HFFc6 (cell line): ENCODE measurements at places on chromosomes 2 and 18.

DNA sequence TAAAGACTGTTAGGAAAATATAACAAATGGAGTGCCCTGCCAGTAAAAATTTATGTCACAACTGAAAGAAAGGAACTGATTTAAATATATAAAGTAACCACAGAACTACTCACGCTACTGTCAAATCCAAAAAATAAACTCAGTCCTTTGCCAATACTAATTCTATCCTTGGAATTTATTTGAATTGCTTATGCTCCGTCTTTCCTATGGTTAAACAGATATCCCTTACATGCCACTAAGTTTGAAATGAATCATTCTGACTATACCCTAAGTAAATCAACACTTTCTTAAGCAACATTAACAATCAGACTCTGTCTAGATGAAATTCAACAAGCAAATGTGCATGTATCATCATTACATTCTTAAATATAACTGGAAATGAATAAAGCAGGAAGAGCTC is 9.8 kb downstream of the HNRNPLL start:
- H3K27me3 ChIP-seq: no peaks in the 10 kb centered on the region
- peak overlapping the region; percentile 6 for H3K27ac ChIP-seq
- peak overlapping the region; percentile 1; the same call in 1 of the 2 replicates for H3K4me3 ChIP-seq
- peaks cover 67% of the 10 kb centered on the region for H3K4me1 ChIP-seq
- no peak for DNase-seq

- H3K27ac ChIP-seq: no peak overlapping the region
- no peak for DNase-seq
- no peaks in the 10 kb centered on the region for H3K36me3 ChIP-seq
- H3K4me3 ChIP-seq: no peak overlapping the region
- H3K27me3 ChIP-seq: no peaks in the 10 kb centered on the region
- H3K4me1 ChIP-seq: peaks cover 9% of the 10 kb centered on the region
Measured at GRCh38 chr2:215572341-215572848, 136.5 kb upstream of the FN1 start.

DNA sequence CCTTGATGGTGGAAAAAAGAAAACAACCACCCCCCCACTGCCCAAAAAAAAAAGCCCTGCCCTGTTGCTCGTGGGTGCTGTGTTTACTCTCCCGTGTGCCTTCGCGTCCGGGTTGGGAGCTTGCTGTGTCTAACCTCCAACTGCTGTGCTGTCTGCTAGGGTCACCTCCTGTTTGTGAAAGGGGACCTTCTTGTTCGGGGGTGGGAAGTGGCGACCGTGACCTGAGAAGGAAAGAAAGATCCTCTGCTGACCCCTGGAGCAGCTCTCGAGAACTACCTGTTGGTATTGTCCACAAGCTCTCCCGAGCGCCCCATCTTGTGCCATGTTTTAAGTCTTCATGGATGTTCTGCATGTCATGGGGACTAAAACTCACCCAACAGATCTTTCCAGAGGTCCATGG is 28.0 kb downstream of the MAL start:
- H3K27ac ChIP-seq: no peak overlapping the region
- H3K27me3 ChIP-seq: peaks cover 44% of the 10 kb centered on the region
- no peak for DNase-seq
- H3K4me3 ChIP-seq: peak overlapping the region; percentile 40
- peaks cover 21% of the 10 kb centered on the region for H3K4me1 ChIP-seq

GRCh38 chr18:58640428-58640805 is 11.5 kb upstream of the ALPK2 start:
- no peak overlapping the region for H3K27ac ChIP-seq
- peaks cover under 1% of the 10 kb centered on the region for H3K36me3 ChIP-seq
- no peak for DNase-seq
- H3K27me3 ChIP-seq: no peaks in the 10 kb centered on the region; the same call in 1 of the 2 replicates

- no peaks in the 10 kb centered on the region; the same call in 1 of the 2 replicates for H3K27me3 ChIP-seq
- DNase-seq: no peak
- H3K27ac ChIP-seq: no peak overlapping the region
- H3K4me1 ChIP-seq: peaks cover 12% of the 10 kb centered on the region
- 0 out of 2 replicates have a peak, but pooled peaks cover under 1% of the 10 kb centered on the region for H3K36me3 ChIP-seq
Measured at GRCh38 chr2:40534528-40534927, 82.6 kb upstream of the SLC8A1 start.

DNA sequence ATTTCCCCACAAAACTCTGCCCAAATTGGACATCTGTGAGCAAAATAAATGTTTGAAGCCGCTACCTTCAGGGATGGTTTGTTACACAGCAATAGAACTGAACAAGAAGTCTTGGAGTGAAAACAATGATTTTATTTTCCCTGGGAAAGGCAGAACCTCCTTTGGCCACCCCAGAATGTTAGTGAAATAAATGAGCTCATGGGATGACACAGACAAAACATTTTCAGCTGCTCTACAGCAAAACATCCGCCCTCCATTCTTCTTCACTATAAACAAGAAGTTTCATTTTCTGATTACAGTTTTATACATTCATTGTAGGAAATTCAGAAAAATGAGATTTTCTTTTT is 4.3 kb upstream of the EFHD1 start:
- H3K27me3 ChIP-seq: peaks cover 14% of the 10 kb centered on the region
- no peaks in the 10 kb centered on the region for H3K36me3 ChIP-seq
- no peak overlapping the region for H3K4me3 ChIP-seq
- H3K27ac ChIP-seq: no peak overlapping the region
- H3K4me1 ChIP-seq: peaks cover 11% of the 10 kb centered on the region

DNA sequence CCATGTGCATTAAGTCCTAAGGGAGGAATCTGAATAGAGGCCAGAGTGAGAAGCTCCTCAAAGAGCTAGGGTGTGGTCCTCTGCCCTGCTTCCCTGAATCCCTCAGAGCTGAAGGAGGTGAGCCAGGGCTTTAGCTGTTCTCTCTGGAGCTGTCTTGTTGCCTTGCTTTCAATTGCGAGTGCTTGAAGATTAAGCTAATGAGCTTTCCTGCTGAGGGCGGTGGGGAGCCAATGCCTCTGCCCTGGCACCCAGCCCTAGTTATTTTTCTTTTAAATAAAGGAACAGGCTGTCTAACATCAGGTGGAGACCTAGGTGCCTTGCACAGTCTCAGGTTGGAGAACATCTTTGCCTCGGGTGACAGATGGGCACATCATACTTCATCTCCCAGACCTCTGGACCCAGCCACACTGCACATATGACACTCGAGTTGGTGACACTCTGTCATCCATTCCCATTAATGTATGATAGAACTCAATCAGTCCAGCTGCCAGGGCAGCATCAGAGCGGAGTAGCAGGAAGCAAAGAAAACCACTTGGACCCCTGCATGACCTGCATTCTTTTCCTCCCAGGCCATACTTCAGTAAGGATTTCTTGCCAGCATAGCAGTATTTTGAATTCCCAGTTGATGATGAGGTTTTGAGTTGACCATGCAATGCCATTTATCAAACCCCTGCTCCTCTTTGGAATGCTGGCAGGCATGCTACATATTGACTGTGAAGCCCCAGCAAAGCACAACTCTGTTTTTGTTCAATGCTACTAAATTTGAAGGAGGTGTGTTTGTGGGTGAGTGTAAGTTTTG is 292.7 kb downstream of the RNF144A start:
- no peak overlapping the region for H3K27ac ChIP-seq
- DNase-seq: no peak
- H3K4me1 ChIP-seq: no peaks in the 10 kb centered on the region
- H3K27me3 ChIP-seq: peaks cover 5% of the 10 kb centered on the region

GRCh38 chr18:24293254-24293653 is 104.4 kb downstream of the OSBPL1A start:
- H3K4me1 ChIP-seq: no peaks in the 10 kb centered on the region
- no peak overlapping the region for H3K4me3 ChIP-seq
- no peak for DNase-seq
- H3K27ac ChIP-seq: no peak overlapping the region
- peaks cover 5% of the 10 kb centered on the region for H3K27me3 ChIP-seq

DNA sequence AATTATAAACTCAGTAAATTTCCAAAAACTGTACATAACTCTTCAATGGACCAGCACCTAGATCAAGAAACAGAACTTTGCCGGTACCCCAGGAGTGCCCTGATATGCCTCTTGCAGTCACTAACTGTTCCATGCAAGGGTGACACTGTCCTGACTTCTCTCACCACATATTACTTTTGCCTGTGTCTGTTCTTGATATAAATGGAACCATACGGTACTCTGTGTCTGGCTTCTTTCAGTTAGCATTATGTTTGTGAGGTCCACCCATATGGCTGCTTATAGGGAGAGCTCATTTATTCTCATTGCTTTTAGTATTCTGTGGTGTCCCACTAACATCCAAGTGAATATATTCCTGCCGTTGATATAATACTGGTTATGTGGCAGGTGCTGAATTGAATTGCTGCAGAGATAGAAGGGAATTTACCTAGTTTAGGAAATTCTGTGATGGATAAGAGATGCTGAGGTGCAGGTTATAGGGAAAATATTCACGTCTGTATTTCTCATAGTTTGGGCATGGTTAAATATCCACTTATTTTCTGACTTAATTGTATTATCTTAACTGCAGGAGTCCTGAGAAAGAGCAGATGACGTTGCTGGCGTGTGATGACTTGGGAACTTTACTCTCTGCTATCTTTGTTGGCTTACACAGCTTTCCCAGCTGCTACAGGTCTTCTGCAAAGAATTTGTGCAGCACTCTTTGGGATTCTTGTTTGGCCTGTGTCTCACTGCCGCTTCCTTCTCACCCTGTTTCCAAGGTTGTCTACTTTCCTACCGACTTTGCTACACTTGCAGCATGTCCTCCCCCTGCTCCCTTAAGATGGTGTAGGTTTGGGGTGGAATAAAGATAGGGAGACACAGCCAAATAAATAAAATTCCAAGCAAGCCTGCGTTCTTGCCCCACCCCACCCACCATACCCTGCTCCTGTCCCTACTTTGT is 107.9 kb downstream of the MAP4K4 start:
- H3K27me3 ChIP-seq: peaks cover 2% of the 10 kb centered on the region
- H3K4me3 ChIP-seq: peak overlapping the region; percentile 78
- peak overlapping the region; percentile 88 for H3K27ac ChIP-seq

DNA sequence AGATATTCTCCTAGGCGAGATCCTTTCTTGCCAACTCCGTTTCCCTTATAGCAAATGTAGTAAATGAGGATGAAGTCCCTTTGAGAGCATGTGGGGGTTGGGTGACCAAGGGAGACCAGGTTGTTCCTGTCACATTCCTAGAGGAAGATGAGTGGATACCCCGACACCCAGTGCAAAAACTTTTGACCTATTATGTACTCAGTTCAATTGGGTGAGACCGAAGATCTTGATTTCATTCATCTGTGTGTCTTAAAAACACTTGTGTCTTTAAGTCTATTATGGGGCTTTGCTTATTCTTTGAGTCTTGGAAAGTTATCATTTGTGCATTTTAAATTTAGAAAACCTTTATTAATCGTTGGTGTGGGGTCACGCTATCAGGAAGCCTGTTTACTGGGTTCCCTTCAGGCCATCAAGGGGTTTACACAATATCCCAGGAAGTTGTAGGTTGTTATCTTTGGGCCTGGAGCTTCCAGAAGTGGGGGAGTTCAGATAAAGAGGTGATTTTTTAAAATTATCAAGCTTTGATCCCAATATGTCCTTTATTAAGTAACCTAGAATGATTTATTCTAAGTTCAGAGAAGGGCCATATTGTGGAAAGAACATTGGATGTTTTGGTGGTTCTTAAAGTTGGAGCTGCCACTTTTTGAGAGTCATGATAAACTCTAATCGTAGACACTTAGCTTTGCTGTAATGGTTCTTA is 2.8 kb downstream of the RHOB start:
- H3K27me3 ChIP-seq: peaks cover 23% of the 10 kb centered on the region
- peaks cover 22% of the 10 kb centered on the region for H3K36me3 ChIP-seq
- peaks cover 31% of the 10 kb centered on the region for H3K4me1 ChIP-seq

- H3K36me3 ChIP-seq: no peaks in the 10 kb centered on the region
- DNase-seq: no peak
- H3K27ac ChIP-seq: no peak overlapping the region
- peaks cover 3% of the 10 kb centered on the region; the same call in 1 of the 2 replicates for H3K27me3 ChIP-seq
- H3K4me1 ChIP-seq: peaks cover 44% of the 10 kb centered on the region
Measured at GRCh38 chr2:235619544-235619943, 125.7 kb downstream of the AGAP1 start.
